ENCODE measurements at places on chromosomes 5 and 9.

DNA sequence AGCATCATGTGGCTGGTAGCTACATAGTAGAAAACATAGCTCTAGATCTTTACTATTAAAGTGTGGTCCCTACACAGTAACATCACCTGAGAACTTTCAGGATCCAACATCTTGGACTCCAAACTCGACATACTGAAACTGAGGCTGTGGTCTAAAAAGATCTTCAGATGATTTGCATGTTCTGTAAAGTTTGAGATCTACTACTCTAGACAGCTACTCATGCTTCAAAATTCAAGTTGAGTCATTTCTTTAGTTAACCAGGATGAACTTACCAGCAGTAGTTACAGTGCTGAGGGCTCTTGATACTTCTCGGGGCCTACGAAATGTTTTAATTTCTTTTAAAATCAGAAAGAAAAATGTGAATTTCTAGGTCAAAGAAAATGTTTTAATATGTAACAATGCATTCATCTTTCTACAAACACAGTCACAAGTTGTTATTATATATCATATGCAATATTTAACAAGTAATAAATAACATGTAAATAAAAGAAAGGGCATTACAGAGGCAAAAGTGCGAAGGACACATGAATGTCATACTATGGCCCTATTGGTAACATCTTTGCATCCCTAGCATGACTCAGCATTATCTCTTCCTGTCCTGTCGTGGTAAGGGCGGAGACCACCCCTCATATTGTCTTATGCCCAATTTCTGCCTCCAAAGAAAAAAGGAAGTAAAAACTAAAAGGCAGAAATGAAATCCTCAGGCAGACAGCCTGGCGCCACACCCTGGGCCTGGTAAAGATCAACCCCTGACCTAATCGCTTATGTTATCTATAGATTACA, 563.9 kb upstream of the TLE4 start:
- no peak for DNase-seq

DNA sequence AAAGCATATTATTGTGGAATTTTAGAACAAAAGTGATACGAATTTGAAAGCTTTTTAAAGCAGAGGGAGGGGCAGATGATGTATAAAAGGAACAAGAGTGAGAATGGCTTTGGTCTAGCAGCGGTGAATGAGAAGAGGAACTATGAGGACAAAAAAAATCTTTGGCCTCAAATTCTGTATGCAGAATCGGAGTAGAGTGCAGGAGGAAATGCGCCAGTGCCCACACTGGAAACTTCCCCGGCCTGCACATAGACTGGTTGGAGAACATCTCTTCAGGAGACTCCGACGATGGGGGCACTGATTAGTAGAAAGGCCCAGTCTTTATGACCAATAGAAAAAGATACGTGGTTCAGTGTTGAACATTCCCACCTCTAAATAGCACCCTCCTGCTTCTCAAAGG, 51.3 kb downstream of the SLC46A2 start:
- DNase-seq, result no peak

GRCh38 chr9:125268394-125269013, 6.9 kb downstream of the GAPVD1 start:
- DNase-seq, result no peak

DNA sequence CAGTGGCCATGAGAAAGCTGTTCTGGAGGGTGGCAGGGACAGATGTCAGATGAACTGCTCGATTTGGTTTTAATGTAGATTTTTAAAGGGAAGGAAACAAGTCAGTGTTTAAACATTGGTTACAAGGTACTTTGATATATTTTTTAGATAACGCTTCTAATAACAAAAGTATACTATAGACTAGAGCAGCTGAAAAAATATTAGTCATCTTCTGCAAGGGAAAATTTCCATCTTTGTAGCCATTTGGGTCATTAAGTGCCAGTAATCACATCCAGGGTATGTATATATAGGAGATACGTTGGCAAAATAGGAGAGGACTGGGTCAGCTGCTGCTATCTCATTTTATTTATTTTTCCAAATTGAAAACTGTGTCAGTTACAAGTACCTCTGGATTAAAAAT, 69.0 kb downstream of the SV2C start:
- no peak for DNase-seq

- DNase-seq, result no peak
These were observed 86.7 kb upstream of the ICE1 start for GRCh38 chr5:5335700-5336264.

DNA sequence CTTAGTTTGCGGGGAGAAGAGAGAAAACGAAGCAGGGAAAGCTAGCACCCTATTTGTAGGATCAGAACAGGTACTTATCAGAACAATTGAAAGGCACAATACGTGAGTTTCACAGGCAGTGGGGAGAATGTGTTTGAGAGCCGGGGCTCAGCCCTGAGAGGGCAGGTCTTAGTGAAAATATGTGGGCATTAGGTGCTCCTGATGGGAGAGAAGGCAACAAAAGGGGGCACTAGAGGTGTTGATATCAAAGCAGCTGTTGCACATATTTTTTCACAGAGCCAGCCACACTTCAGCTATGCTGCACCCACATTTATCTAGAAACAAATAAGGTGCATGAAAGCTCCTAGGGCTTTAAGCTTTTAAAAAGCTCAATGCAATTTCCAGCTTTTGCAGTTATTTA, 99.7 kb upstream of the MAN2A1 start:
- no peak for DNase-seq

- no peak for DNase-seq
These were observed 3.2 kb upstream of the TMEM268 start for GRCh38 chr9:114607671-114608524.

GRCh38 chr5:98031496-98031895, 742.0 kb upstream of the RGMB start:
- no peak for DNase-seq

- DNase-seq, result no peak
These were observed 18.9 kb downstream of the FAM78A start for GRCh38 chr9:131257266-131258025.

DNA sequence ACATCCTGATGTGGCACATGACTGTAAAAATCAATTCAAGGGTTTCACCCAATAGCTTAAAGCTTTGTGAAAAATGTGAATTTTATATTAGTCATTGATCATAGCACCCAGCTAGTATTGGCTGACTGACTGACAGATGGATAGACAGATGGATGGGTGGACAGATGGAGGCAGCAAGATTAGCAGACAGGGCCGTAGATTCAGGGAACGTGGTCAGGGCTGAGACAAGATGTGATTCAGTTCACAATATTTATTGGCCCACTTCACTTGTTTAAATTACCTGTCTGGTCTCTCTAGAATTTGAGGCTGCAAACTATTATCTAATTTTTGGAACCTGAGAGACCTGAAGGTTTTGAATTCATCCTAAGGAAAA, 12.0 kb upstream of the PCSK5 start:
- DNase-seq, result no peak

DNA sequence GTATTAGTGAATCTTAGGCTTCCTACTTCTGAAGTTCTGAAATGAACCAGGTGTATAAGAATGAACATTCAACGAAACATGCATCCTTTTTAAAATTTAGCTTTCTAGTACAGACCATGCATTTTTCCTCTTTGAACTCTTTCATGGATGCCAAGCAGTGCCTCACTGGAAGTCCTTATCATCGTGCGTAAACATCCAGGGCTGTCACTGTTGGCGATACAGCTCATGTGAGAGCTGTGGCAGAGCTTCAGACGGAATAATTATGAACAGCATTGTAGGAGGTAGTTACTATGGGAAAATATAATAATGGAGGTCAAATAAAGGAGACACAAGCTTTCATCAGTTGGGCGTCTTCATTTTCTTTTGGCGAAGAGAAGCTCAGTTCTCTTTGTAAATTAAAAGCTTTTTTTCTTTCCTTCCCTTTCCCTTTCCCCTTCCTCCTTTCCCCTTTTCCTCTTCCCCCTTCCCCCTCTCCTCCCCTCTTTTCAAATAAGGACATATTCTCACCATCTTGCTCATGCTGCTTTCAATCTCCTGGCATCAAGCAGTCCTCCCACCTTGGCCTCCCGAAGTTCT, 167.3 kb downstream of the KDM4C start:
- no peak for DNase-seq

DNA sequence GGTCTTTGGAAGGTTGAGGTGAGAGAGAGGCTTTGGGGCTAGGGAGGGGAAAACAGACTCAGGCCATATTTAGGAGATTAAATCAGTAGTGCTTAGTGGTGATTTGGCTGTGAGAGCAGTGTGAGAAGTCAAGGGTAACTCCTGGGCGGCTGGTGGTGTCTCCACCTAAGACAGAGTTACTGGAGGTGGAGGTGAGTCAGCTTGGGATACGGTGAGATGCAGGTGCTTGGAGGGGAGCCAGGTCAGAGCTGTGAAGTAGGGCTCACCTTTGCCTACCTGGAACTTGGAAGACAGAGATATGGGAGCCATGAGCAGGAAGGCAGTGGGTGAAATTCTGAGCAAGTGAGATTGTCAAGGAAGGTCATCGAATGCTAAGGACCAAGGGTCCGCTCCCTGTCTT, 24.5 kb downstream of the RGS3 start:
- no peak for DNase-seq

- no peak for DNase-seq
These were observed 278.4 kb upstream of the IRX1 start for GRCh38 chr5:3317051-3317795.

DNA sequence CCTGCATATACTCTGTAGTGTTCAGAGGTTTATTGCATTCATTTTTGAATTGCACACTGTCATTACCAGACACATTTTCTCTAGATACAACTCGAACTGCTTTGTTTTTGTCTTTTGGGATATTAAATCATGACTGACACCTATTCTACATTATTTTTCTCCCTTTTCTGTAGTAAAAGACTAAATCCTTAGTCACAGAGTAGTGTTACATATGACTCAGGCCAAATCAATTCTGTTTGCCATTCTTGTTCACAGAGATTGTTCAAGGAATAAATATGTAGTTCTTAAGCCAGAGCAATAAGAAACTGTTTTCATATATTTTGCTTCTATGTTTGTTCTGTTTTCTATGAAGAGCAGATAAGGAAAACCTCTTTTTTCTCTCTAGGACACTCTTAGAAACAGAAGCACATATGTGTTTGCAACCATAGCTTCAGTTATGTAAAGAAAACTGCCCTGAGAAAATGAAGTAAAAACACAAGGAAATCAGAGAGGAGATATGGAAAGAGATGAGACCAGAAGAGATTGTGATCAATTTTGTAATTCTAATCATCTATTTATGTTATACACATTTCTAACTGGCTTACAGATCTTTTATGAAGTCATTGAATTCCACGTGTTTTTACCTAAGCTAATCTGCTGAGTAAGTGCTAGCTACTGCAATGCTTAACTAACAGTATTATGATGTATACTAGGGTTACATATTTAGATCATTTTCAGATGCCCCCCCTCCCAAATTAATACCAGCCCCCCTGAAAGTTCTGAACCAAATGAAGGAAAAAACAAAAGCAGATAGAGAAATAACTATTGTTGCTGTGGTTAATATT, 1995.6 kb upstream of the CDH6 start:
- DNase-seq, result no peak

- no peak for DNase-seq
These were observed 88.1 kb downstream of the PAX5 start for GRCh38 chr9:36945999-36946398.

DNA sequence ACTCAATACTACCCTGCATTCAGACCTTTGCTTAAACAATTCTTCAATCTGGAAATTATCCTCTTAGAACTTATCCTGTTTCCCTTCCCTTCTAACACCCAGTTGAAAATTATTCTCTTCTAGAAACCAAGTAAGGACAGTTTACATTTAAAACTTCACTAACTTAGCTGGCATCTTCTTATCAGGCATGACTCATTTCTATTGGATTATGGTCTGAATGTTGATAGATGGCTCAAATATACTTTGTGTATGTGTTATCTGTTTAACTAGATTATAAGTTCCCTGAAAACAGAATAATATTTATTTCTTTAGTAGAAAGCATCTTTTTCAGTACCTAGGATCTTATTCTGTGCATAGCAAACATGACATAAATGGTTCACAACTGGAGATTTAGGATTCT, 161.9 kb downstream of the PPP2R2B start:
- DNase-seq, result no peak

- no peak for DNase-seq
These were observed 26.3 kb upstream of the FAM120AOS start for GRCh38 chr9:93479726-93480125.

- DNase-seq, result no peak
These were observed 232.6 kb downstream of the EPB41L4A start for GRCh38 chr5:112186401-112186990.

- no peak for DNase-seq
These were observed 268.1 kb downstream of the NSG2 start for GRCh38 chr5:174313615-174314014.

DNA sequence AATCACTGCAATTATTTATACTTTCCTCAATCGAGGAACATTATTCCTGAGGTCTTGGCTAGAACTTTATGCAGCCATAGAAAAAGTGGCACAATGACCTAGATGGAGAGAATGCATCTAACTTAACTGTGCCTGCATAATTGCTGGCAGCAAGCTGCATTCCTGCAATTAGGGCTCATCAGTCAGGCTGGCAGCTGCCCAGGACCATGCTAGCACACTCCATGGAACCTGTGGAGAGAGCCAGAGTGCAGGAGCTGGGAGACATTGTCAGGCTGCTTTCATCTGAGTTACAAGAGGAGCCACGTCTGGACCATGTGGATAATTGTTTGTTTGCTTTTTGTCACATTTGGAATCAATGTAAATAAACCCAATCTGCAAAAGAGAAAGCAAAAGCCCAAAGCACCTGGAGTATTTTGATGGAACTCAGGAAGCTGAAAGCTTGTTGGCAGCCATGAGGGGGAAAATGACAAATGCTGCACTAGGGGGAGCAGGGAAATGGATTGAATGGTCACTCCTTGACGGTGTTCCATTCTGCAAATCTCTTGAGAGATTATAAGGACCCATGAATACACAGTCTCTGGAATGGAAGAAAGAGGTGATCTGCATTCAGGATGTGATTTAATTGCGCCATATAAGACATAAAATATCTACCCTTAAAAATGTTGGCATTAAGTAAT, 839.9 kb downstream of the MAT2B start:
- no peak for DNase-seq

GRCh38 chr5:64518793-64519192, 13.0 kb downstream of the RGS7BP start:
- DNase-seq, result no peak

DNA sequence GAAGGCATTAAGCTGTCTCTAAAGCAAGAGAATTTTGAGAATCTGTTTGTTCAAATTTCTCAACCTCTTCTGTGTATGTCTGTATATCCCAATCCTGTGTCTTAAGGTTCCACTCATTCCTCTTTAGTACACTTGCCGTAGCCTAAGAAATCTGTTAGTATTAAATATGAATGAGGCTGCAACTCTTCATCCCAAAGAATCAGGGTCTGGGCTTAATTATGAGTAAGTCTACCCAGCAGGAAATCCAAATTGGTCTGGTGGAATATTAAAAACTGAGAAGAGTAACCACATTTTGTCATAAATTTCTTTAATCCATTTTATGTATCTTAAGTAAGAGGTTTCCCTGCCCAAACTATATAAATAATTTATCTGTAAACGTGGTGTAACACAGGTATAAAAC, 1171.2 kb downstream of the CDH12 start:
- no peak for DNase-seq

DNA sequence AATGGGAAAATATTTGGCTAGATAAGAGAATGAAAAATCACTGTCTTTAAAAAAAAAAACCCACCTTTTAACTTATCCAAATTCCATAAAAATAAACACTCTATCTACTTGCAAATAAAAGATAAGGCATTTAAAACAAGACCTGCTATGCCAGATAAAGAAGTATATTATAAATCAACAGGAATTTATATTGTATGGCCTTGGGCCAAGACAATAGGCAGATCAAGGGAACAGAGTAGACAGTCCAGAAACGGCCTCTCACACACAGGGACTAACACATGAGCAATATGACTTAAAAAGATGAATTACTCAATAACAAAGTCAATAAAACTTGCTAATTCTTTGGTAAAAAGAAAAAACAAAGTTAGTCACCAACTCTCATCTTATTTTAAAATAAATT, 34.7 kb upstream of the ICE1 start:
- DNase-seq, result no peak

Data from T-helper 2 cell (primary cell).